ENCODE measurements at places on chromosomes 6 and 20.

GRCh38 chr20:49928411-49929141, 7.6 kb upstream of the RNF114 start:
- DNase-seq: peak; percentile 82

GRCh38 chr6:11613858-11614257, 76.3 kb downstream of the TMEM170B start:
- peak; percentile 33 for DNase-seq

DNA sequence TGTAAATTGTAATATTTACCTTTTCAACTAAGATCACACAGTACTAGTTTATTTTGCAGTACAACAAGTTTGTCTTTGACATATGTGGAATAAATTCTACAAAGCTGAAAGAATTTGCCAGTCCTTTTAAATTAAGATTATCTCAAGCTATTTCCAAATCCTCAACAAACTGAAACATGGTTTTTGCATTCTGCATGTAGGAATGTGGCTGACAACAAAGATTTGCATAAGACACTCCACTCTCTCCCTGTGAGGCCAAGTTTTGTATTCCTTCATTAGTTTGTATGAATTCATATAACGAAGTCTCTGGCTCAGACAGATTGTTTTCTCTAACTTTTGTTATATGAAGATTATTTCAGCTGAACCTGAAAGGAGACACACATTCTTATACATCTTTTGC, 124.1 kb upstream of the THEMIS start:
- DNase-seq: no peak

DNA sequence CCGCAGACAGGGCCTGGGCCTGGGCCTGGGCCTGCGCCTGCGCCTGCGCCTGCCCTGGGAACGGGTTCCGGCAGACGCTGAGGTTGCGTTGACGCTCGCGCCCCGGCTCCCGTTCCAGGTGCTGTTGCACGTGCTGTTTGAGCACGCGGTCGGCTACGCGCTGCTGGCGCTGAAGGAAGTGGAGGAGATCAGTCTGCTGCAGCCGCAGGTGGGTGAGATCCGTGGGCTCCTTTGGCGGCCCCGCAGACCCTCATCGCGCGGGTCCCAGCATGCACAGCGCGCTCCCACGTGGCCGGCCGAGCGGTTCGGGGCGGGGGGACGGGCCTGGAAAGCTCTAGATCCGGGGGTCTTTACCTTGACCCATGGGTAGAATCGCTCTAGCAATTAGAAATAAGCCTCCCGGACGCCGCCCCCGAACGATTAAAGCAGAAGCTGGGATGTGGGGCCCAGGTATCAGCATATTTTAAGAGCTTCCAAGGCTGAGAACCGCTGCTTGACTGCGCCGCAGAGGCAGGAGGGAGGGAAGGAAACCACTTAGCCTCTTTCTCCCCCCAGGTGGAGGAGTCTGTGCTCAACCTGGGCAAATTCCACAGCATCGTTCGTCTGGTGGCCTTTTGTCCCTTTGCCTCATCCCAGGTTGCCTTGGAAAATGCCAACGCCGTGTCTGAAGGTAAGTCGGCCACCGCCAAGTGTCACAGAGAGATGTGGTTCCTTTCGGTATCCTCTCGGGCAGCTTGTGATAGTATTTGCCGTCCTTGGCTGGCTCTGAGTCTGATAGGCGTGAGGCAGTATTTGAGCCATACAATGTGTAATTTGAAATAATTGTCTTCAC, 508 bp downstream of the NOP56 start:
- DNase-seq: no peak

GRCh38 chr6:62167736-62168135, 118.3 kb downstream of the KHDRBS2 start:
- DNase-seq: no peak
